Cardiac ventricle fibroblast (primary cell): ENCODE measurements at places on chromosomes 7 and 10. TPM values are rescaled to one million over a fixed set of nuclear protein-coding genes. Genes with fewer than 3 reads are reported as not detected.

Gene ZNF316
- 11.6 and 12.0 TPM in 2 replicates for total RNA-seq

Gene SLC39A12
- total RNA-seq = not detected in 2 replicates

Gene GRID2IP
- total RNA-seq = not detected in 2 replicates

Gene CALHM2
- 124 and 125 TPM in 2 replicates for total RNA-seq

Gene LIPM
- total RNA-seq = not detected in 2 replicates

Gene SPACDR
- total RNA-seq = 0.44 and 5.0 TPM in 2 replicates

Gene CCDC146
- 1.1 and 2.2 TPM in 2 replicates for total RNA-seq

Gene ETV1
- total RNA-seq = 9.0 and 17.6 TPM in 2 replicates

Gene CSGALNACT2
- 17.2 and 17.5 TPM in 2 replicates for total RNA-seq

Gene C10orf53
- total RNA-seq = not detected in 2 replicates

Gene SLIT1
- total RNA-seq = not detected in 2 replicates

Gene SPDYE11
- total RNA-seq = not detected in 2 replicates

Gene FZD8
- total RNA-seq = 2.4 TPM in 2 replicates

Gene NKX1-2
- not detected in 2 replicates for total RNA-seq

Gene CDNF
- total RNA-seq = 2.6 and 2.7 TPM in 2 replicates

Gene PAPOLB
- 0.24 TPM in 1 of 2 replicates, not detected in the other for total RNA-seq

Gene IGFBP1
- total RNA-seq = 0.73 TPM in 1 of 2 replicates, not detected in the other

Gene ZNF746
- 14.9 and 21.0 TPM in 2 replicates for total RNA-seq

Gene ATP6V0E2
- total RNA-seq = 0.39 and 1.00 TPM in 2 replicates

Gene OSBPL3
- 3.0 and 3.1 TPM in 2 replicates for total RNA-seq

Gene OR2A14
- total RNA-seq = not detected in 2 replicates

Gene ADCYAP1R1
- 0.69 and 1.2 TPM in 2 replicates for total RNA-seq

Gene SOSTDC1
- total RNA-seq = not detected in 2 replicates

Gene TBL2
- total RNA-seq = 57.6 and 58.4 TPM in 2 replicates

Gene CFTR
- total RNA-seq = not detected in 2 replicates

Gene FBXL15
- total RNA-seq = 14.0 and 16.9 TPM in 2 replicates

Gene EFCAB10
- not detected in 2 replicates for total RNA-seq

Gene BTBD16
- total RNA-seq = not detected in 2 replicates

Gene MALRD1
- total RNA-seq = 0.50 and 1.1 TPM in 2 replicates

Gene GPER1
- total RNA-seq = 5.6 and 7.6 TPM in 2 replicates

Gene GCK
- total RNA-seq = 0.20 and 0.69 TPM in 2 replicates

Gene ATOH7
- total RNA-seq = not detected in 2 replicates

Gene GPR85
- 0.39 and 0.50 TPM in 2 replicates for total RNA-seq

Gene TCAF2
- total RNA-seq = 4.2 and 5.4 TPM in 2 replicates

Gene COBL
- 0.06 TPM in 1 of 2 replicates, not detected in the other for total RNA-seq

Gene NEUROD6
- total RNA-seq = not detected in 2 replicates

Gene KAZALD1
- 23.5 and 25.0 TPM in 2 replicates for total RNA-seq

Gene AGMO
- total RNA-seq = 0.69 and 1.2 TPM in 2 replicates

Gene EPO
- not detected in 2 replicates for total RNA-seq

Gene NKX2-3
- not detected in 2 replicates for total RNA-seq

Gene SCART1
- 0.73 and 2.2 TPM in 2 replicates for total RNA-seq

Gene MYOZ1
- total RNA-seq = 0.12 TPM in 1 of 2 replicates, not detected in the other

Gene DPYSL4
- 28.4 and 33.4 TPM in 2 replicates for total RNA-seq

Gene VTI1A
- 20.9 and 32.8 TPM in 2 replicates for total RNA-seq

Gene BLOC1S2
- total RNA-seq = 20.7 and 33.1 TPM in 2 replicates

Gene SFRP5
- 0.10 and 0.19 TPM in 2 replicates for total RNA-seq

Gene SFXN2
- 1.3 and 6.8 TPM in 2 replicates for total RNA-seq

Gene ASAH2
- total RNA-seq = 0.24 and 0.25 TPM in 2 replicates

Gene VOPP1
- total RNA-seq = 37.6 and 38.3 TPM in 2 replicates

Gene AUTS2
- total RNA-seq = 3.3 and 7.9 TPM in 2 replicates

Gene CALCR
- total RNA-seq = not detected in 2 replicates

Gene RTKN2
- not detected in 2 replicates for total RNA-seq
